A549 treated with AZD2906 at 1 μM for 4 hours (cell line): ENCODE measurements at places on chromosomes 1 and 21. TPM values are rescaled to one million over a fixed set of nuclear protein-coding genes. Genes with fewer than 3 reads are reported as not detected.

Gene CELA3B
- not detected in 5 replicates for total RNA-seq

Gene OR2L2
- total RNA-seq: not detected in 5 replicates

Gene AVPR1B
- not detected in 5 replicates for total RNA-seq

Gene SYPL2
- 0.05 to 0.13 TPM (median 0.08 TPM) in 5 replicates for total RNA-seq

Gene VWA5B1
- total RNA-seq: not detected in 5 replicates

Gene TNNT2
- total RNA-seq: 0.14 to 0.40 TPM (median 0.20 TPM) in 5 replicates

Gene SLC44A5
- total RNA-seq: 0.03 to 0.05 TPM (median 0.04 TPM) in 4 of 5 replicates, not detected in the other

Gene TNFSF4
- total RNA-seq: 0.05 to 0.09 TPM (median 0.07 TPM) in 5 replicates

Gene SLC6A17
- 5.3 to 5.9 TPM (median 5.6 TPM) in 5 replicates for total RNA-seq

Gene PTP4A2
- total RNA-seq: 148 to 167 TPM (median 158 TPM) in 5 replicates

Gene PRKACB
- 6.2 to 9.1 TPM (median 7.7 TPM) in 5 replicates for total RNA-seq

Gene VPS72
- 45.3 to 64.3 TPM (median 46.2 TPM) in 5 replicates for total RNA-seq

Gene G0S2
- total RNA-seq: 3.3 to 4.0 TPM (median 3.4 TPM) in 5 replicates

Gene GBP2
- total RNA-seq: 0.59 to 1.3 TPM (median 0.65 TPM) in 5 replicates

Gene ROR1
- total RNA-seq: 8.1 to 11.6 TPM (median 8.8 TPM) in 5 replicates

Gene NEK2
- 33.4 to 51.2 TPM (median 40.0 TPM) in 5 replicates for total RNA-seq

Gene RIIAD1
- total RNA-seq: 0.57 TPM in 1 of 5 replicates, not detected in the others

Gene PKNOX1
- 4.6 to 6.5 TPM (median 6.2 TPM) in 5 replicates for total RNA-seq

Gene FHAD1
- 0.39 to 0.77 TPM (median 0.62 TPM) in 5 replicates for total RNA-seq

Gene GUCA2B
- 0.20 to 0.49 TPM (median 0.37 TPM) in 5 replicates for total RNA-seq

Gene CFH
- 3.7 to 4.8 TPM (median 4.2 TPM) in 5 replicates for total RNA-seq

Gene MPZL1
- 101 to 114 TPM (median 107 TPM) in 5 replicates for total RNA-seq

Gene TRABD2B
- total RNA-seq: 2.5 to 4.5 TPM (median 4.0 TPM) in 5 replicates

Gene PNRC2
- 29.0 to 39.1 TPM (median 33.8 TPM) in 5 replicates for total RNA-seq

Gene DDAH1
- total RNA-seq: 6.8 to 8.8 TPM (median 8.0 TPM) in 5 replicates

Gene RGS1
- not detected in 5 replicates for total RNA-seq

Gene FAM72C
- total RNA-seq: 3.6 to 5.9 TPM (median 4.8 TPM) in 5 replicates

Gene CAPN8
- total RNA-seq: 1.00 to 1.9 TPM (median 1.3 TPM) in 5 replicates

Gene SLC26A9
- 0.08 to 0.16 TPM (median 0.14 TPM) in 5 replicates for total RNA-seq

Gene TMEM79
- 5.8 to 8.9 TPM (median 7.9 TPM) in 5 replicates for total RNA-seq

Gene STMN1
- total RNA-seq: 217 to 224 TPM (median 220 TPM) in 5 replicates
